Stimulated activated CD4-positive, alpha-beta T cell treated with anti-CD3 and anti-CD28 coated beads, Interleukin-4, amount 100 ng/mL, for 24 hours (primary cell): ENCODE measurements at places on chromosomes 2 and 18.

- no peak for DNase-seq
These were observed 63.1 kb downstream of the CIB4 start for GRCh38 chr2:26578113-26578458.

GRCh38 chr2:55500025-55500424 is 19.5 kb upstream of the CFAP36 start:
- DNase-seq, result no peak

DNA sequence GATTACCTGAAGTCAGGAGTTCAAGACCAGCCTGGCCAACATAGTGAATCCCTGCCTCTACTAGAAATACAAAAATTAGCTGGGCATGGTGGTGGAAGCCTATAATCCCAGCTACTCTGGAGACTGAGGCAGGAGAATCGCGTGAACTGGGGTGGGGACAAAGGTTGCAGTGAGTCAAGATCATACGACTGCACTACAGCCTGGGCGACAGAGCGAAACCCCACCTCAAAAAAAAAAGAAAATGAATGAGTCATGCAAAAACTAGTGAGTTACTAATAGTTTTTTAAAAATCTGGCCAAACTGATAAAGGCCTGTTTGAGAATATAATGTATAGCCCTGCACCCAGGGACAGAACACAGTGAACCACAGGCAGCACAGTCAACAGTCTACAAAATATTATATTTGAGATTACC is 17.5 kb downstream of the AFG3L2 start:
- no peak for DNase-seq

DNA sequence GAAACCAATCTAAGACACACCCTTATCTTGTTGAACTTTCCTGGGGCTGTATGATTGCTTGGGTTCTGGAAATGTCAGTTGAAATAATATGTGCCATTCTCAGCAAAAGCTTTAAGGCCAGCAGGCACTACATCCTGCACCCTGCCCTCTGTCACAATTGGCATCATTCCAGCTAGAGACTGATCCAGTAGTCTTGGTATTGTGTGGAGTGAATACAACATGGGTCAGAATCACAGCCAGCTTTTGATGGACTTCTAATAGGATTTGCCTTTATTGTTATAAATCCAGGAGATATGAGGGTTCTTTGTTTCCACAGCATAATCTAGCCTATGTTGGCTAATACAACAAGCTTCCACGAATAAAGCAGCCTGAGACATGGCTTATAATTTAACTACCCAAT is 617.0 kb upstream of the CDH2 start:
- no peak for DNase-seq

GRCh38 chr18:27609221-27609620 is 424.1 kb upstream of the CHST9 start:
- DNase-seq, result no peak

GRCh38 chr18:5582849-5583681 is 39.3 kb upstream of the EPB41L3 start:
- DNase-seq, result no peak

DNA sequence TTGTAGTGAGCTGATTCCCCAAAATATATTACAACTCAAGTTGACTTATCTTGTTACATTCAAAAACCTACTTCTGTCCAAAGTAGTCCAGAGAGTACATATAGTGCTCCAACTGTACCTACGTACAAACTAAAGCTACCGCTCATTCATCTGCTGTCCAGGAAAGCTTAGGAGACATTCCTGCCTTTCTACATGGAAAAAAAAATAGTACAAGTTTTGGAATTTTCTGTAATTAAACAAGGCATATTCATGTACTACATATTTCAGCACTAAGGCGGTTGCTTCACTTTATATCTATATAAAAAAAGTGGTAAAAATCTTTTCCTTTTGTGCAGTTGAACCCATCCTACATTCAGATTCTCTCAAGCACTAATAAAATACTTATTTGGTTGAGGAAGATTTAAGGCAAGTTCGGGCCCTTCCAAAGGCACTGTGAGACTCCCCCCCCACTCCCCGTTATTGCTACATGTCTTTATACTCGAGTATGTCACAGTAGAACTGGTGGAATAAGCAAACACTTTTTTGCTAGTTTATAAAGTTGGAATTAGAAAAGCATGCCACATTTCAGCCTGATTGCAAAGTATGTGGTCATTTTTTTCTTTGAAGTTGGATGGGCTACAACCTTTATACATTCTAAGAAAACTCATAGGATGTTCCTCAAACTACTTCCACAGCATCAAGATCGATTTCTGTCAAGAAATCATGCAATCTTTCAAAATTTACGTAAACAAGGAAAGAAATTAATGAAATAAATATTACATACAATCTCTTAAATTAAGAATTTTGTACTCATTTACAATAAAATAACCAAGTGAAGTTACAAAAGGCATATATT is 3.7 kb downstream of the ZFP36L2 start:
- DNase-seq, result no peak

DNA sequence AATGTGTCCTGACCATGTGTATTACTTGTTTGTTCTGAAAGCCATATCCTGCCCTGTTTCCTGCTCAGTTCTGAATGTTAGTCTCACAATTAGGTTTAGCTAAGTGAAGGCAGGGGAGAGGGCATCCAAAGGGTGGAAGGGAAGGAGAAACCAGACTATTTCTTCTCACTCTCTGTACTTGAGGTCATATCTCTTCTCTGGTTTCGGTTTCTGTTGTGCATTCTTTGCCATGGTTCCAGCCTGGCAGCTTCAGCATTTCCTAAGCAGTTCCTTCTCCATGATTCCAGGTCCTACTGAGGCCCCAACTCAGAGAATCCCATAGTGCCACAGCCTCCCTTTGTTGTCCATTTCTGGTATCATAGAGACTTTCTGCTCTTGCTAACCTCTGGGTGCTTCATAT is 40.3 kb upstream of the HNMT start:
- DNase-seq, result no peak

DNA sequence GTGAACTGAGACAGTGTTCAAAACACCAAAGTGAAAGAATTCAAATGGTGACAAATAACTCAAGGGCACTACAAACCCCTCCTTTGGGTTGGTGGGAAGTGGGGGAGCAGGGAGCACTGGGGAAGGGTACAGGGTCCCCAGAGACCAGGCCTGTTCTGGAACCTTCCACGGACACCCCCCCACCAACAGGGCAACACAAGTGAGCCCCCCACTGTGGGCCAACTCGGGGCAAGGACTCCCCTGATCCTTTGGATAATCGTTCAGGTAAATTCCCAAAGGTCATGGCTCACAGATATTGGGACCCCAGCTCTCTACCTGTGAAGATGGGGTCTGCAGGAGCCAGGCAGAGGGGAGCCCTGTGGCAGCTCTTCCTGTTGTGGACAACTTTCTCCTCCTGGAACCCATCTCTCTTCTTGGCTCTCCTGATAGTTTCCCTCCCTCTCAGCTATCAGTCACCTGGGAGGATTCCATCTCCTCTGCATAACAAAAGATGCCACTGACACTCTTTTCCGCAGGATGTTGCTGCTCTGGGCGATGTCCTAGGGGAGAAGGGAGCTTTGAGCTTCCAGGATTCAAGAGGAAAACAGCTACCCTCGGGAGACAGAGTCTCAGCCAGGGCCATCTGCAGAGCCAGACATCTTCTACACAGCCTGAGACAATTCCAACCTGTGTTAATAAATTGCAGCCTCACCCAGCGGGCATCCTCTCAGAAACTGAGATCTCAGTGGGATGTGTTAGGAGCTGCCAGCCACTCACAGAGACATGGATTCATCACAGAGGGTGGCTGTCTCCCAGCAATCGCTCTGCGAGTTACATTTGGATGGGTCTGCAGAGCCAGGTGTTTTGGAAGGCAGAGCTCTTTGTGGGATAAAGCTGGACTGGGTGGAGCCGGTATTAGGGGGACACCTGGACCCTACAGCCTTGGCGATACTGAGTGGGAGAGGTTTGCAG is 35.4 kb downstream of the MBP start:
- DNase-seq, result no peak

DNA sequence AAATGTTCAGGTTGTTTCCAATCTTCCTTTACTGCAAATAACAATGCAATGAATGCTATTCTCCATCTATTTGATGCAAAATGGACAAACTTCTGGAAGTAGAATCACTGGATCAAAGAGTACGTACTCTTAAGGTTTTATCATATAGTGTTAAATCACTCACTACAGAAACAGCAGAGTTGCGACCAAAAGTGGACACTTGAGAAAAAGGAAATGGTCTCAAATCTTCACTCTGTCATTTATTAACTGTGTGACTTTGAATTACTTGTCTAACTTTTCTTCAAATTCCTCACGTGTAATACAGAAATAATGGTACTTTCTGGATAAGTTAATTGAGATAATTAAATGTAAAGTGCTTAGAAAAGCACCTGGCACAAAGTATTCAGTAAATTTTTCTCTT is 78.1 kb downstream of the CERKL start:
- DNase-seq, result no peak

- DNase-seq, result no peak
These were observed 3.4 kb downstream of the MBP start for GRCh38 chr18:77129150-77129551.

- no peak for DNase-seq
These were observed 5.0 kb upstream of the ADAM17 start for GRCh38 chr2:9560628-9561027.

GRCh38 chr18:43805646-43806194 is 528.4 kb upstream of the SYT4 start:
- DNase-seq, result no peak

GRCh38 chr2:172921532-172922236 is 154.0 kb upstream of the MAP3K20 start:
- DNase-seq, result no peak

DNA sequence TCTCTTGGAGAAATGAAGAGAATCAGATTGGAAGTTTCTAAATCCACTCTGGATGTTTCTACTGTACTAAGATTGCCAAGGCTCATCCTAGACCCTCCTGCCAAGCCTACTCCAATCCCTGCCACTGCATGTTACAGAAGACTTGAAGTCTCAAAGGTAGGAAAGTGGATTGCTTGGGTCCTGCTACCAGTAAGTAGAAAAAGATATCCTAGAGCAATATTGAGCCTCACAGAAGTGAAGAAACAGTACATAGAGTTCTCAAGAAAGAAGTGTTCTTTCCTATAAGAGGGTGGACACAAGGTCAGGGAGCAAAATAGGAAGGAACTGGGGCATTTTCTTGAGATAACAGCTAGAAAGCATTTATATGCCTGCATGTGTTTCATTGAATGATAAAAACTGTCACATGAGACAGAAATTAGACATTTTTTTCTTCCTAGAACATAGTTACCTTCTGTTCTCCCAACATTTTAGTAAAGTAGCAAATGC is 232.9 kb downstream of the RBM43 start:
- DNase-seq, result no peak

GRCh38 chr2:117086174-117086942 is 728.1 kb upstream of the DDX18 start:
- no peak for DNase-seq

DNA sequence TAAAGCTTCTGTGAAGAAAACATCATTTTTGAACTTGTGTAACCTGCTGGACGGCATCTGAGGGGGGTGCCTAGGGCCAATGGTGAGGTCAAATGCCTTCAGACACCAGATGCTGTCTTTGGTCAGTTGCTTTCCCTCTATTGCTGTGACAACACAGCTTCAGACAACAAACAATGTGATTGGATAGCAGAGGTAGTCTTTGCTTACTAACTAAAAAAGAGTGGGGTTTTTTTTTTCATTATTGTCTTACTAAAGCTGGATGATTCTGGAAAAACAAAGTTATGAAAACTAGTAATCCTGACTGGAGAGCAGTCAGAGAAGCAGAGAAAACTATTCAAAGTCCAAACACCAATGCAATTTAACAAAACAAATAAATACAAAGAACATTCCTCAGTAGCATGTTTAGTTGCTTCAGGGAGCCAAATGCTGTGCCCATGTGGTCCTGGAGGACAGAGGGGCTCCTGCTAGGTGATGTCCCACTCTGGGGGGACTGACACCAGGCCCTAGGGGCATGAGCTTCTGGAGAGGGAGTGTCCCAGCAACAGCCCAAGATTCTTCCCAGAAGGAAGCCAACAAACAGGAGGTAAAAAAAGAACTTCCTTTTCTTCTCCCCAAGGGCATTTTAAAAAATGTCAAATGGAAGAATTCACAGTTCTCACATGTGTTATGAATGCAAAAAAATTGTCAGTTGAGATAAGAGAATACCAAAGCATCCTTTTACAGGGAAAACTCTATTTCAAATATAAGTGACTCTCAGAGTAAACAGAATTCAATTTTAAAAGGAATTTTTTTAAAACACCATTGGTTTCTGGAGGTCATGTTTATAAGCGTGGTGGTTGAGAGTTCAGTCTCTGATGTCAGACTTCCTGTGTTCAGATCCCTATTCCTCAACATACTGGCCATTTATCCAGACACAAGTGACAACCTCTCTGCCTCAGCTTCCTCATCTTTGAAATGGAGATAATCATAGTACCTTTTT is 181.1 kb upstream of the PGAP1 start:
- no peak for DNase-seq

GRCh38 chr18:7000484-7001096 is 117.0 kb downstream of the LAMA1 start:
- DNase-seq, result no peak

DNA sequence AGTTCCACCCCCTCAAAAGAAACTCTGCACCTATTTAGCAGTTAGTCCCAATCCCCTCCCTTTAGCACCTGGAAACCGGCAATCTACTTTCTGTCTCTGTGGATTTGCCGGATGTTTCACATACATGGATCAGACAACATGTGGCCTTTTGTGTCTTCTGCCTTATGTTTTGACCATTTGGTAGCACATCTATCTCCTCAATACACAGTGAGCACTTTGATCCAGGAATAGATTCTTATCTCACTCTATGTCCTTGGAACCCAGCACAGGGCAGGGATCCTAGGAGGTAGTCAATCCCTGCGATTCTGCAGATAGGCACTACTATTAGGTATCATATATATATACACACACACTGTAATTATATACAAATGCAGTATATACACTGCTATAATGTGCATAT is 3.8 kb upstream of the OTOF start:
- no peak for DNase-seq

- no peak for DNase-seq
These were observed 33.9 kb downstream of the FN1 start for GRCh38 chr2:215401896-215402379.

DNA sequence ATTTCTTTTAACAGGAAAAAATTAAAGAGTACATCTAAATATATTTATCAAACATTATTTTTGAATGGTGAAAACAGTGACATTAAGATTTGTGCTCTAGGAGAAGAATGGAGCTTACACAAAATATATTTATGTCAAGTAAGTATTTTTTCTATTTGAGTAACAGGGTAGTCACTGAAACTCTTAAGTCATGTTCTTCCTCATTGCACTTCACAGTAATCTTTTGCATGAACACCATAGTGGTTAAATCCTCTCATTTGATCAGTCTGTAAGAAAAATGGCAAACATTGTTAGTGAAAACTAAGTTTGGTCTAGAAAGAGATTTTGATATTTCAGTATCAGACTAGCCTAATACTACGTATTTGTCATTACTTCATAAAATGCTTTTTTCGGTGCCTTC is 8.1 kb downstream of the GMCL1 start:
- DNase-seq, result no peak

DNA sequence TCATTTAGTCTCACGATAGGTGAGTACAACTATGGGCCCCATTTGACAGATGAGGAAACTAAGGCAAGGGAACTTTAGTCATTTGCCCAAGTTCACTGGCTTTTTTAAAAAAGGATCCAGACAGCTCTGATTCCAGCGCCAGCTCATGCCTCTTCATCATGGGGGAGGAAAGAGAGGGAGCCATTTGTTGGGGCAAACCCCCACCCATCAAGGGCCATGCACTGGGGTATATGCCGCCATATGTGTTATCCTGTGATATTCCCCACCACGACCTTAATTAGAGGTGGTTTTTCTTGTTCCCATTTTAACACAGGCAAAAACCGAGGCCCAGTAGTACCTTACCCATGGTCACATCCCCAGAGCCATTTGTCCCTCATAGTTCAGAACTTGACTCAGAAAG is 649 bp upstream of the GPBAR1 start:
- no peak for DNase-seq
